Stimulated activated CD8-positive, alpha-beta memory T cell treated with anti-CD3 and anti-CD28 coated beads, Interleukin-4, amount 100 ng/mL, for 1 hour (primary cell): ENCODE measurements at places on chromosomes 7 and 10.

GRCh38 chr10:44967616-44968015 lies 8.0 kb downstream of the RASSF4 start:
- no peak for DNase-seq

DNA sequence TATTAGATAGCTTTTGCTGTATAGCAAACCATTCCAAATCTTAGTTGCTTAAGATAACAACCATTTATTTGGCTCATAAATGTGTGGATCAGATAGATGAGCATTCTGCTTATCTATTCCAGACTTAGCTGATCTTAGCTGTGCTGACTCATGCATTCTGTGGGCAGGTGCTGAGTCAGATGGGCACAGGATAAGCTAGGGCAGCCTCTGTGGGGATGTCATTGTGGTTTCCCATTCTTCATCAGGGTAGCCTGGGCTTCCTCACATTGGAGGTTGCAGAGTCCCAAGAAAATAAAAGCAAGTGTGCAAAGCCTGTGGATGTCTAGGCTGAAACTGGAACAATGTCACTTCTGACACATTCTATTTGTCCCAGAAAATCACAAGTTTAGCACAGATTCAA lies 917.0 kb downstream of the TYW1 start:
- no peak for DNase-seq

- DNase-seq = no peak
Observed at GRCh38 chr7:93327006-93327633, 95.0 kb downstream of the VPS50 start.

GRCh38 chr10:69180525-69181204 lies 631 bp downstream of the SUPV3L1 start:
- DNase-seq = no peak

GRCh38 chr7:108839076-108839475 lies 269.4 kb downstream of the DNAJB9 start:
- no peak for DNase-seq

DNA sequence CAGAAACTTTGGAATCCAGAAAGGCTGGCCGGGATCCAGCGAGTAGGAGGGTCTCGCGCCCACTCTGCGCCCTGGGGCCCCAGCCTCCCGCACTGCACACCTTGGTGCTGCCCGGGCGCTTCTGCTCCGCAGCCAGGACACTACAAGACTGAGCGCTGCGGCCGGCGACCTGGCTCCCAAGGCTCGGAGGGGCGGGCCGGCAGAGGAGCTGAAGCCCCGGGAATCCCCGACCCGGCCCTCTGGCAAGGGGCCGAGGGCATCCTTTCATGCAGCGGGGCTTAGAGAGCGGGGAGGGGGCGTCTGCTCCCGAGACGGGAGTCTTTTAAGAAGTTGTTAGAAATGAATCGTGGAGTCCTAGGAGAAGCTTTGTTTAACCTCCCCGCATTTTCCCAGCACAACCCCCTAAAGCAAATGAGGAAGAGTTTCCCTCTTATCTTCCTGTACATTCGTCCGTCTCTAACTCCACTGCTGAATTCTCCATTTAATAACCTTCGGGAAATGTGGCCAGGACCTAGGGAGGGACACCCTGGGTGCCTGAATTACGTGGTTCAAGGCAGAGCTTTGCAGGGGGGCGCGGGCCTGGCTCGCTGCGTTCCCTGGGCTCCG lies 1.1 kb downstream of the VWC2 start:
- DNase-seq = no peak

- DNase-seq = no peak
Observed at GRCh38 chr10:54710918-54711317, 90.1 kb downstream of the PCDH15 start.
